ENCODE measurements at places on chromosomes 12 and 14.

DNA sequence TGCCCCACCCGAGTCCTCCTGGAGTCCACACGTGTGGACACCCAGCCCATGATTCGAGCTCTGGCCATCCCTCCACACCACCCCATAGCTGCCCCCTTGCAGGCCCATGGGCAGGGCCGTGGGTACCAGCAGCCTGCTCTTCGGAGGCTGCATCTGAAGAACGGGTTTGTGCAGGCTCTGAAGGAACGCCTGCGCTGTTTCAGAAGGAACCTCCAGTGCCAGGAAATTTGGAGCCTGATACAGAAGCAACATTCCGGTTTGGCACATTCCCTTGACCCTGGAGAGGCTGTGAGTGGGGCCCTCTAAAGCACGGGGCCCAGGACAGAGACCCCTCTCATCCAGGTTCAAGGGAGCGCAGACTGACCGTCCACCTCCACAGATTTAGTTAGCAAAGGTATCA, 57.0 kb downstream of the ZNF664 start:
- DNase-seq: no peak

GRCh38 chr14:96052541-96053247, 13.5 kb downstream of the C14orf132 start:
- no peak for DNase-seq

DNA sequence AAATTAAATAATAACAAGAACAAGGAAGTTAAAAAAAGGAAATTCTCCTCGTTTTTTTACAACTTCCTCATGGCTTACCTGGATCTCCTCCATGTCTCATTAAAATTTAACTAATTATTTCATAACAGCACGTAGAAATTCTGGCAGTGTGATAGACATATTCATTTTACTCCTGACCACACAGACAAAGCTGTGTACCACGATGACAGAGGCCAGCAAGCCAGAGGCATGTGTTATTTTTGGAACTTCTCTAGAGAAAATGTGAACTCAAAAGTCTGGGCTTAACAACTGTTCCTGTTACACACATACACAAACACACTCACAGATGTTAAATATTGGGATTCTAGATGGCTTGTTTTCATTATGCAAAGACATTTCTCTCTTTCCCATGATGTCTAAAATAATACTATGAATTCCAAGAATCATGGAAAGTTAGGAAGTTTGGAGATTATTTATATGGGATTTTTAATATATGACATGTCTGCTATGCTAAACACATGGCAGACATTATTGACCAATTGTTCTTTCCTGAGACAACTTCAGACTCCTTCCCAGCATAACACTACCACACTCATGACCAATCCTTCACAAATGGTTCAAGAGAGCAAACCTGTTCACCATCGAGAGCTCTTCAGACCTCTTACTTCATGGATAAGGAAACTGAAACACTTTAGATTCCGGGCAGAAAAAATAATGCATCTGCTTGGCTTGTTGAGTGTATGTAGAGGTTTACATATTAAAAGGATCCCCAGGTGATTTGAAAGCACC, 158.7 kb downstream of the DACT1 start:
- no peak for DNase-seq

GRCh38 chr12:49366096-49366651, 1.1 kb upstream of the SPATS2 start:
- no peak for DNase-seq

DNA sequence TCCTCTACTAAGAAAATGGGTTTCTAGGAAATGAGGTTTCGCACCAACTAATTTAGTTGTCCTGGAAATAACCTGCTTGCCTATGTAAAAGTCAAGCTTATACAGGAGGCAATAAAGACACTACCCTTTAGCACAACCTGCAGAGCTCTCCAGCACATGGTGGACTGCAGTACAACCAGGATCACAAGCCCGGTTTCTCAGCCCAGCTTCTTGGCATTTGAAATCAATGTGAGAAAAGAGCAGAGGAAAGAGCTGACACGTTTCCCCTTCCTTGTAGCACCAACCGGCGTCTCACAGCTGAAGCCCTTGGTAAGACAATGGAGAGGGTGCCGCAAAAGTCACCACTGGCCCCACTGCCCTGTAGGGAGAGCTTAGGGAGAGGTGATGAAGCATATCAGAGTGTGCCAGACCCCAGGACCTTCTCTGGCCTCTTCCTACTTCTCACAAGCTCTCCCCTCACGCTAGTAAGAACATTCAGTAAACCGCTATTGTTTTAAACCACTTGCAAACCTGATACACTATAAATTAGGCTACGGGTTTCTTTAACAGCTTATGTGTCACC, 8.6 kb downstream of the SPTLC2 start:
- DNase-seq: no peak

- DNase-seq: no peak
Measured at GRCh38 chr14:90757452-90757851, 58.8 kb downstream of the TTC7B start.

GRCh38 chr14:31208546-31209424, 1.2 kb upstream of the HECTD1 start:
- peak; percentile 25 for DNase-seq

DNA sequence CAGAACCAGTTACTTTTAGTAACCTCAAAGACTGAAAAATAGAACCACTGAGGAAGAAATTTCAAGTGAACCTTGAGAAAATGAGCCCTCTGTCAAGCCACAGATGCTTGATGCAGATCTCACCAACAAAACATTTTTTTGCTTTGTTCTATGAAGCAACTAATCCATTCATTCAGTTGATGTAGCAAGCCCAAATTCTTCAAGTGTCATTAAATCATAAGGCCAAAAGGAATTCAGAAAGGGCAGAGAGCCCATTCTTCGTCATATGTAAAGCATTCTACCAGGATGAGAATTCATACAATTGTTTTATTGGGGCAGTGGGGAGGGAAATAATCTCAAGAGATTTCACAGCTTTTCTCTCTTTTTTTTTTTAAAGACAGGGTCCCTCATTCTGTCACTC, 218.0 kb upstream of the RGS6 start:
- DNase-seq: no peak

DNA sequence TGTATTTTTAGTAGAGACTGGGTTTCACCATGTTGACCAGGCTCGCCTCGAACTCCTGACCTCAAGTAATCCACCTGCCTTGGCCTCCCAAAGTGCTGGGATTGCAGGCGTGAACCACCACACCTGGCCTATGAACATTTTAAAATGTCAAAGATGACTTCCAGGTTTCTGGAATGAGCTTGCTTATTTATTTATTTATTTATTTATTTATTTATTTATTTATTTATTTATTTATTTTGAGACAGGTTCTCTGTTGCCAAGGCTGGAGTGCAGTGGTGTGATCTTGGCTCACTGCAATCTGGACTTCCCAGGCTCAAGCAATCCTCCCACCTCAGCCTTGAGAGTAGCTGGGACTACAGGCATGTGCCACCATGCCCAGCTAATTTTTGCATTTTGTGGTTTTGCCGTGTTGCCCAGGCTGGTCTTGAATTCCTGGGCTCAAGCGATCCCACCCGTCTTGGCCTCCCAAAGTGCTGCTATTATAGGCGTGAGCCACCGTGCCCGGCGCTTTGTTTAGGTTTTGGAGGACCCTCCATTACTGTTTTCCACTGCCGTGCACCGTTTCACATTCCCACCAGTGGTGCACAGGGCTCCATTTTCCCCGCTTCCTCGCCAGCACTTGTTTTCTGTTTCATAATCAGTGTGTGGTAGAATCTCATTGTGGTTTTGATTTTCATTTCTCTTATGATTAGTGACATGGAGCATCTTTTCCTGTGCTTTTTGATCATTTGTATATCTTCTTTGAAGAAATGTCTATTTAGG, 6.4 kb upstream of the CFAP251 start:
- DNase-seq: no peak

DNA sequence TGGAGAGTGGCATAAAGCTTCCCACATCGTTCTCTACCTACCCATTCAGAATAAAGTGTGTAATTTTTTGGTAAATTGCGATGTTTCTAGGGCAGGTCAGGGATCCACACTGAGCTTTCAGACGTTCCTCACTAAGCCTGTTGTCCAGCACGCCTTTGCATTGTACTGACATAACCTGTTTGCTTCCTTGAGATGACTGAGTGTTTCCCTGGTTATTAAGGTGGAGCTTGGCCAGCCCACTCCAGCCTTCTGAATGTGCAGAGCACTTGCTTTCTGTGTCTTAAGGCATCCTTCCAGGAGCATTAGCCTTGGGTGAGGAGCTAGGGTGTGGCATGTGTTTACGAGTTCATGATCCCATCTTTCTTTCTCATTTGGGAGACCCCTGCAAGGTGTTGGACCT, 96.4 kb downstream of the TMEM260 start:
- DNase-seq: no peak

- no peak for DNase-seq
Measured at GRCh38 chr12:78928200-78929074, 63.9 kb downstream of the SYT1 start.

DNA sequence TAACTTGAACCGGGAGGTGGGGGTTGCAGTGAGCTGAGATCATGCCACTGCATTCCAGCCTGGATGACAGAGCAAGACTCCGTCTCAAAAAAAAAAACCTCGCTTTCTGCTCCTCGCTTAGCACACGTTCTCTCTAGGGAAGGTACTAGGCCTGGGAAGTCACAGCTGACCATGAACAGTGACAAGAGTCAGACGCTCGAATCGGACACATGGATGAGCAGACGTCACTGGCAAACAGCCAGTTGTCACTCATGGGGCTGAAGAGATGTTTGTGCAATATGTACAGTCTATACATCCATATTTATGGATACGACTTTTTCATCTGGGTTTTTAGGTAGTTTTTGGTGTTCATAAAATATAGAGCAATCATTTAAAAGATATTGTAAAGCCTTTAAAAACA, 19.4 kb downstream of the TCHP start:
- no peak for DNase-seq

GRCh38 chr14:36844443-36845195, 183.0 kb downstream of the PAX9 start:
- no peak for DNase-seq

- DNase-seq: no peak
Measured at GRCh38 chr12:3483089-3483488, 7.9 kb upstream of the PRMT8 start.

DNA sequence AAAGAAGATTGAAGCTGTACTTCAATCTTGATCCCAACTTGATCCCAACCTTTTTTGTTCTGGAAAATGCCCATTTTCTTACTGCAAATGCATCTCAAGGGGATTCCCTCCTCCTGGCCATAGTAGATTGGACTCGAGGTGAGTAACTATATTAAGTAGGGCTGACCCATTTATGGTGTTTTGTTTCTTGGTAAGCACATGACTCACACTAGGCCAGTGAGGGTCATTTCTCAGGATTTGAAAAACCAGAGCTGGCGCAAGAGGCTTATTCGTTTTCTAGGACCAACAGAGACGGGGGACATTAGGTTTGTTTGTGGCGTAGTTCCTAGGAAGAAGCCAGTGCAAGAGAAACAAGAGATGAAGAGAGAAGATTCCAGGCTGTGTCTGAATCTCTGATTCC, 51.4 kb downstream of the MRPL42 start:
- DNase-seq: no peak

DNA sequence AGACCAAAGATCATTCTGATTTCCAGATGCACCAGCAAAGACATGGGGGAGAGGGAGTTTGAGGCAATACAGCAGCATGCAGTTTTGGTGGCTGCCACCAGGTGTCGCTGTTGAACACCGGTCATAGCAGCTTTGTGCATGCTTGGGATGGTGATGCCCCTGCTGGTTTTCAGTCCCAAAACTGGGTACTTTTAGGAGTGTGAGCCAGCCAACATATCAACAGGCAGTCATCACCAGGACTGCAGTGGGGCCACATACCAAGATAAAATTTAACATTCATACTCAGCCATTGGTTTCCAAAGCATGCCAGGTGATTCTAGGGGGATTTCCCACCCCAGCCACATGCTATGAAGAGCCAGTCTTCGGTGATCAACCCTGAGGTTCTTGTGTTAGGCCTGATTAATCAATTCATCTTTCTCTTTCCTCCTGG, 64.2 kb downstream of the PHETA1 start:
- no peak for DNase-seq

- DNase-seq: no peak
Measured at GRCh38 chr12:262817-263216, at the start of gene SLC6A13. TSS of gene SLC6A13 (minus strand) at chr12:262836. CDS start at chr12:260052, 2,784 bp downstream.

- peak; percentile 27 for DNase-seq
Measured at GRCh38 chr14:88168498-88169165, 154.4 kb downstream of the KCNK10 start.

DNA sequence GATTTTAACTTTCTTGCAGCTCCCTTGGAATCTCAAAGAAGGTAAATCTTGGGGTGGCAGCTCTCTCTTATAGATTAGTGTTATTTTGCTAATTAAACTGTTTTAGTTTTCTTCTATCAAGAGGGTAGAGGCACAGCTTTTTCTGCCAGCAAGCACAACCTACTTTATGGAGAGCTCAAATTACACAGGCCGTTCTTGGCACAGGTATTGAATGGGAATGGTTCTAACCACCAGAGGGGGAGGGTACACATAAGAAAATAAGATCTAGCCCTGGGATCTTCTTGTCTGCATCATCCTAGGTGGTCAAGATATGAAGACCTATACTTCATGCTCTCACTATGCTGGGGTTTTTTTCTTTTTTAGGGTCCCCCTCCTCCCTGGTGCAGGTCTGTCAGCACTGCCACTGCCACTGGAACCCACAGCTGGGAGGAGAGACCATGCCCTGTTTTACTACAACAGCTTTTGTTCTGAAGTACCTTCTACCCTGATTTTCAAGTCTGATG, 48.6 kb upstream of the STAC3 start:
- no peak for DNase-seq

GRCh38 chr12:13179211-13180074, 17.1 kb upstream of the EMP1 start:
- no peak for DNase-seq

GRCh38 chr12:14836336-14837210, 6.8 kb downstream of the ART4 start:
- no peak for DNase-seq

- no peak for DNase-seq
Measured at GRCh38 chr12:82524641-82525040, 162.1 kb upstream of the TMTC2 start.

DNA sequence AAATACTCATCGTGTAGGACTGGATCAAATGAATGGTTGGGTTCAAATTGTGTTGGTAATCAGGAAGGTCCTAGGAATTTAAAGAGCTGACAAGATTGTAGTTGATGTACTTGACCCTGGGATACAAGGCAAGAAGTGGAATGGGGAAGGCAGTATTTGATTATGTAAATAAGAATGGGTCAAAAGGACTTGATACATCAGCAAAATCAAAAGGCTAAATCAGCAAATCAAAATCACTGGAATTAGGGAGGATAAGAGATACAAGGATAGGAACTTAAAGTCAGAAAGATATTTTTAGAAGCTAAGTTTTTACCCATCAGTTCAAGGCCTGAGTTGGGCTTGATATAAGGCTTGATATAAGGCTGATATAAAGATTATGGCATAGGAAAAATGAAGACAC, 65.8 kb downstream of the VEZT start:
- no peak for DNase-seq

GRCh38 chr12:93116632-93117031, 187.5 kb upstream of the EEA1 start:
- DNase-seq: no peak

DNA sequence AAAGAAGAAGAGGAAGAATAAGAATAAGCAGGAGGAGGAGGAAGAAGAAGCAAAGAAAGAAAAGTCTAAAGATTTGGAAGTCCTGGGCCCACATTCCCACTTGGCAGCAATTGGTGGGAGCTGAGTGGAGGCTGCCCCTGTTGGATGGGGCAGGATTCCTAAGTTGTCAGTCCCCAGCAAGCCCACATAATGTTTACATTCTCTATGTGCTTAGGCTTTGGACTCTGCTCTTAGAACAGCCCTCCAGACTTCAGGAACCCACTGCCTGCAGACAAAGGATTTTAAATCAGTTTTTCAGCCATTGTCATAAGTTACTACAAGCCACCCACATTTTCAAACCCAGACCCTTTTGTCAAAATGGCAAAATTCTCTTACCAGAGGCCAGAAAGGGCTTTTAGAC, 92.0 kb downstream of the OTX2 start:
- no peak for DNase-seq
